ENCODE measurements at places on chromosomes 13 and 19. TPM values are rescaled to one million over a fixed set of nuclear protein-coding genes. Genes with fewer than 3 reads are reported as not detected.

DNA sequence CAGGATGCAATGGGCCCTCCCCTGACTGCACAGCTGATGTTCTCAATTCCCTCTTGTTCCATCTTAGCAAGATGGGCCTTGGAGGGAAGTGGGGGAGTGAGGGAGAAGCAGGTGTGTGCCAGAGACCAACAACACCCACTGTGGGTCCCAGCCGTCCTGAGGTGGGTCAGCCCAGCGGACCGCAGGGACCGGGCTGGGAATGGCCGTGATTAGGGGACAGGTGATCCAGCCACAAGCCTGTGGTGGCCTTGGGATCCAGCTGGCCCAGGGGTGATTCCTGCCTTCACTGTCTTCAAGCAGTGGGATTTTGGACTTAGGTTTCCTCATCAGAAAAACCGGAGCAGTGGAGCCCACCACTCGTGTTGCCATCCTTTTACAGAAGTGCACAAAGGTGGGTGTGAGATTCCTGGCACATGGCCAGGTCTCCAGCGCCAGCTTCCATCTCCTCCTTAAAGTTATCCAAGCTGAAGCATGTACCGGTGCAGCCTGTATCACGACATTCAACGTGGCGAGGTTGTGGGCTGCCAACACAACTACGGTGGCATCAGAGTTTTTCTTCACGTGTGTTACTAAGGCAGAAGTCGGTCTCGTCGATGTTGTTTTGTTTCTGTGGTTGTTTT is 9.0 kb upstream of the ATP11A start:
- no peak for DNase-seq

DNA sequence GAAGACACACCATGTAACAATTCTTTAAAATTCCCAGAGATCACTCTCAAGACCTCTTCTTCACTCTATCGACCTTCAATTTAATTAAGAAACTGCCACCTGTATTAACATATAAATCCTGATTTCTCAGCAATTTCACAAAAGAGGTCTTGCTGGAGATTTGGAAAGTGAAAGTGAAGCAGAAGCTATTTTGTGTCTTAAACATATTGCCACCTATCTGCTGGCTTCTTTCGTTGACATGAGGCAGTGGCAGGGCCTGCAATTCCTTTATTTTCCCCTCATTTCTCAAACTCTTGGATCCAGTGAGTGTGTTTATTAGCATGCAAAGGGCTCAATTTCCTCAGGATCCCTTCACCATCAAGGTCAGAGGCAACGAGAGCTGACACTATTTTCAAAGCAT is 780.2 kb upstream of the SLITRK1 start:
- DNase-seq: no peak

ZSCAN4 gene
- total RNA-seq: not detected

CYP4F8 gene
- total RNA-seq: not detected

DNA sequence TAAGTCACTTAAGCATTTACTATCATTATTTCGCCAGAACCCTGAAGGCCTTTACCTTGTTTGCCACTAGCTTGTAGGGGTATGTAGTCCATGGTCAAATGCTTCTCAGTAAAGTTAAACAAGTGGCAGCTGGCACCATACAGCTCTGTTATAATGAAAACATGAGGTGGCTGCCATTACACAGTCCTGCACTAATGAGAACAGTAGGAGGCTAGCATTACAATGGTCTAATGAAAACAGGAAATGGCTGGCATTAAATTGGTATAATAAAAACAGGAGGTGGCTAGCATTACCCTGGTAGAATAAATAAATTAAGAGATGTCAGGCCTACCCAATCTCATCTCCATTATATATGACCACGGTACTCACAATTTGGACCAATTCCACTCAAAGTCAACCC is 107.5 kb downstream of the PCDH17 start:
- no peak for DNase-seq

DNA sequence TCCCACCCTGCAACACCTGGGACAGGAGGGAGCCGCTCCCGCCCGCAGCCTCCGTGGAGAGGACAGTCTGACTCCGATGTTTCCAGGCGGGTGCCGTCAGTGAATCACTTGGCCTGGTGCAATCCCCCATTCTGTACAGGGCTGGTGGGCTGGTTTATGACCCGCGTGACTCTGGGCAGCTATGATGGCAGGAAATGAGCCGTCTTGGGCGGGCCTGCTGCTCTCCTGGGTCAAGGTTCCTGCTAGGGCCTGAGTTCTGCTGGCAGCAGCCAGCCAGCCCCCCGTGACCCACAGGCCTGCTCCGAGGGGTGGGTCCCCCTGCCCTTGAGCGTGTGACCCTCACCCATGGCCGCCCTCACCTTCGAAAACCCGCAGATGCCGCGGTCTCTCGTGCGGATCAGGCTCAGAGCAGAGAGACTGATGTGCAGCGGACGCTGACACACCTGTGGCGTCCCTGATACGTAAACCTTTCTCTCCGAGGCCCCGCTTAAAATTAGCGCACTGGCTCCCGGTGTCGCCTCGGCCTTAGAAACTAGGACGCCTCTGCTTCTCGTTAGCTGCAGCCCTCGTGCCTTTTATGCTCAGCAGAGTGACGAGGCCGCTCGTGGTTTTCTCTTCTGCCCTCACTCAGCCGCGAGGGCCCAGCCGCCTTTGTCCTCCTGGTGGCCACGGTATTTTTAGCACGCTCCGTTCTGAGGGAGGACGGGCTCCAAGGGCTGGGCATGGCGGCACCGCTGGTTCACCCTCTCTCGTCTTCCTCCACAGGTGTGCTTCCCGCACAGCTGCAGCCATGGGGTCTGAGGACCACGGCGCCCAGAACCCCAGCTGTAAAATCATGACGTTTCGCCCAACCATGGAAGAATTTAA is 63.4 kb downstream of the KDM4B start:
- DNase-seq: no peak

DNA sequence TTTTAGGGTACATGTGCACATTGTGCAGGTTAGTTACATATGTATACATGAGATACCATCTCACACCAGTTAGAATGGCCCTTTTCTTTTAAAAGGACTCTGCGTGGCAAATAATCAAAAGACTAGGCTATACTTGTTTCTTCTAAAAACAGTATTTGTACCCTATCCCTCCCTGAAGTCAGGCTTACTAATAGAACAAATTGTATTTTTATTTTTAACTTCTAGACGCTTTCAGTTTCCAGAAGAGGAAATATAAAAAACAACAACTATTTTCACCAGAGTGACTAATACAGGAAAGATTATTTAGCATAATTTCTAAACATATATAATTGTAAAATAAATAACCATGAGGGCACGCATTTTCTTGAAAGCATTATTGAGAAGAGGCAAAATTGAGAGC is 83.6 kb downstream of the ITGBL1 start:
- DNase-seq: no peak

DNA sequence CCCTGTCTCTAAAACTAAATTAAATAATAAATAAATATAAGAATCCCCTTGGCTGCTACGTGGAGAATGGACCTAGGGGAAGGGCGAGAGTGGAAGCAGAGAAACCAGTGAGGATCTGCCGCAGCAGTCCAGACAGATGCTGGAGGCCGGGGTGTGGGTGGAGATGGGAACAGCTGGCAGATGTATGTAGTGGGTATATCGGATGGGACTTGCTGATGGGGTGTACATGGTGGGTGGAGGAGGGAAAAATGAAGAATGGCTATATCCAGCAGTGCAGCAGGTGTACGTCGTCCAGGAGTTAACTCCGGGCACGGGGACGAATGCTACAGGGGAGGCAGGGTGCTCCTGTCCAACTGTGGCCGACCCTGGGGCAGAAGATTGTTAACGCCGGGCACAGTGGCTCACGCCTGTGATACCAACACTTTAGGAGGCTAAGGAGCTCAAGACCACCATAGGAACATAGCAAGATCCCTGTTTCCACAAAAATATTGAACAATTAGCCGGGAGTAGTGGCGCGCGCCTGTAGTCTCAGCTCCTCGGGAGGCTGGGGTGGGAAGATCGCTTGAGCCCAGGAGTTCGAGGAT is 654 bp downstream of the CEP89 start:
- no peak for DNase-seq

MUC16 gene
- under 0.01 TPM for total RNA-seq
